ENCODE measurements at places on chromosomes 1 and 21.

DNA sequence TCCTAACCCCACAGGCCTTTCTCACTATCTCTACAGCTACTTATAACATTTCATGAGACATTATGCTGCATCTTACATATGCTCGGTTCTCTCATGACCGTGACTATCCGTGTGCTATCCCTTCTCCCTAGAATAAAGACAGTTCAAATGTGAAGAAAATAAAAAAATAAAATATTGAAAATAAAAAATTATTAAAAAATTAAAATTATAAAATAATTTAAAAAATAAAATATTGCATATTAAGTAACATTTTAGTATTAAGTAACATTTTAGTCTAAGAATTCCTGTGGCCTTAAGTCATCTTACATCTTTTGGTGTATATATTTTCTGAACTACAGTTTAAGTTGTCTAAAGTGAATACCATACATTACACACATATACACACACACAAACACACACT is 415.5 kb downstream of the DPYD start:
- no peak for DNase-seq

- no peak for DNase-seq
Observed at GRCh38 chr1:187143783-187144182, 315.0 kb downstream of the PLA2G4A start.

DNA sequence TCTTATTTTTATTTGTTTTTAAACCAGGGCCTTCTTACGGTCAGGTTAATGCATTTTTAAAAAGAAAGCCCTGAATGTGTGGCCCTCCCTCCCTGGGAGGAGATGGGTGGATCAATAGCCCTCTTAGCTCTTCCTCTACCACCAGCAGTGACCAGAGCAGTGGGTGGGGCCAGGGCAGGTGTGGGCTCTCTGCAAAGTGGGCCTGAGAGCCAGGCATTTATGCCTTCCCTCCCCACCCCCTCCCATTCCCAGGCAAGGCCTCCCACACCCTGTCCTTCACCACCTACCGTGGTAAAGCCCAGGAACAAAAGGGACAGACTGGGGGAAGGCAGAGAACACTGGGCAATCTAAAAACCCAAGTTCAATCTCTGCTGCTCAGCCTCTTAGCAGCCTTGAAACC is 63.9 kb downstream of the SSBP3 start:
- DNase-seq = peak; percentile 63

- DNase-seq = peak; percentile 77
Observed at GRCh38 chr1:22317231-22317919, 134.3 kb upstream of the ZBTB40 start.

DNA sequence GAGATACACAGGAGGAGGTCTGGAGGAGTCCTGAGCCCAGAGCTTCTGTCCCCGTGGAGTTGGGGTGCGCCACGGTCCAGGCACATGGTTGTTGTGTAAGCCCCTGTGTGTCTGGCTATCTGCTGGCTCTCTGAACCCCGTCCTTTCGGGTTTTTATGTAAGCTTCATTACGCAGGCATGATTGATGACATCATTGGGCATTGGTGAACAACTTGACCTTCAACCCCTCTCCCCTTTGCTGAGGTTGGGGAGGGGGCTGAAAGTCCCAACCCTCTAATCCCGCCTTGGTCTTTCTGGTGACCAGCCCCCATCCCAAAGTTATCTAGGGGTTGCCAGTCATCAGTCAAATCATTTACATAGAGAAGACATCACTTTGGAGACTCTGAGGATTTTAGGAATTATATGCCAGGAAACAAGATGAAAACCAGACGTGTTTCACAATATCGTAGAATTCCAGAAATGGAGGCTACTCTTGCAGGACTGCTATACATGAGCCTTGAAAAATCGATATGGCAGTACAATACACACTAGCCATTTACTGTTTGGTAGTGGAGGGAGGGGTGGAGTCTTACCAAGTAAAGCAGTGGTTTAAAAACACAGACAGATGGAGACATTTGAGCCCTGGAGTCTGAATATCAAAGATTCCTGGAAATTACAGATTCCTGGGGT is 69.8 kb upstream of the SCAF4 start:
- no peak for DNase-seq

DNA sequence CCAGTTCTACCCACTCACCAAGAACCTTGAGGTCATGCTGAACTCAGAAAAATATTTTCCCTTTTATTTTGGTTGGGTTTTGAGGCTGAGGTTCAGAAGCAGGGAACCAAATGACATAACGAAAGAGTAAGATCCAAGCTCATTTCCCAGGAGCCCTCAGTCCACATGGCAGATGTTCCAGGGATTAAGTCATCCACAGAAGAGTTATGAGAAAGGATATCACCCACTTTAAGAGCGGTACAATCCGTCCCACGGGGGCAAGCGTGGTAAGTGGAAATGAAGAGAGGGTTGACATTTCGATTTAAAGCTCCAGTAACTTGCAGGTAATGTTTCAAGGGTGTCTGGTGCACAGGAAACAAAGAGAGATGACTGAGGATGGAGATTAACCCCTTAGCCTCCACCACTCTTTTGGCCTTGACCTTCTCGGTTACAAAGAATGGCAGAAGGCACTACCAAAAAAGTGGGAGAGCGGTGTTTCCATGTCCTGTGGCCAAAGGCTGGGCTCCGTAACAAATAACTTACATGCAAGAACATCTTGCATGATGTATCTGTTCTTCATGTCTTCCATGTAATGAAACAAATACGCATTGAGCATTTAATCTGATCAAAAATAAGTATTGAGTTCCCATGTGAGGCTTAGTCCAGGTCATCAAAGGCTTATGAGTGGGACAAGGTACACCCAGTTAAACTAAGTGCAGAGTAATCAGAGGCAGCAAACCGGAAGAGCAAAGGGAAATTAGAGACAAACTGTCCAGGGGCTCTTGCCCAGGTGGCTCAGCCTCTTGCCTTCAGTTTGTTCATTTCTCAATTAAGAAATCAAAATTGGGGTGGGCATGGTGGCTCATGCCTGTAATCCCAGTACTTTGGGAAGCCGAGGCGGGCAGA is 241.4 kb downstream of the TOMM20 start:
- DNase-seq = no peak

GRCh38 chr1:92327794-92328193 is 28.9 kb downstream of the RPAP2 start:
- no peak for DNase-seq

DNA sequence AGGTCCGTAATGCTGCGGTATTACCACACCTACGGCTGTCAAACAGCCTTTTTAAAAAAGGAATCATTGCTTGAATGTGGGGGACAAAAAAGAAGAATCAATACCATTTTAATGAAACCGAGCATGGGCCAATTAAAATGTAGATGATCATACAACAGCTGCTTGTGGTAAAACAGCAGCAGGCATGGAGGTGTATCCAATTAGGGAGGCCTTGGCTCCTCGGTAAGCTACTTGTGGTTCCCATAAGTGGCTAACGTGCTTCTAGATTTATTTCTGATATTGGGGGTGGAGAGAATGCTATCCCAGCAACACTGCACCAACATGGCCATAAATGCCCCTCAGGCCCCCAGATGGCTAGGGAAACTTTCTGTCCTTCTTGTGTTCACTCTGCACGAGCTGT is 1.8 kb downstream of the PTPN14 start:
- no peak for DNase-seq

GRCh38 chr1:18282851-18283600 is 175.4 kb downstream of the IGSF21 start:
- DNase-seq = peak; percentile 75

- no peak for DNase-seq
Observed at GRCh38 chr1:246828818-246829217, 102.9 kb downstream of the AHCTF1 start.

GRCh38 chr1:227765261-227766014 is 30.2 kb downstream of the SNAP47 start:
- no peak for DNase-seq

DNA sequence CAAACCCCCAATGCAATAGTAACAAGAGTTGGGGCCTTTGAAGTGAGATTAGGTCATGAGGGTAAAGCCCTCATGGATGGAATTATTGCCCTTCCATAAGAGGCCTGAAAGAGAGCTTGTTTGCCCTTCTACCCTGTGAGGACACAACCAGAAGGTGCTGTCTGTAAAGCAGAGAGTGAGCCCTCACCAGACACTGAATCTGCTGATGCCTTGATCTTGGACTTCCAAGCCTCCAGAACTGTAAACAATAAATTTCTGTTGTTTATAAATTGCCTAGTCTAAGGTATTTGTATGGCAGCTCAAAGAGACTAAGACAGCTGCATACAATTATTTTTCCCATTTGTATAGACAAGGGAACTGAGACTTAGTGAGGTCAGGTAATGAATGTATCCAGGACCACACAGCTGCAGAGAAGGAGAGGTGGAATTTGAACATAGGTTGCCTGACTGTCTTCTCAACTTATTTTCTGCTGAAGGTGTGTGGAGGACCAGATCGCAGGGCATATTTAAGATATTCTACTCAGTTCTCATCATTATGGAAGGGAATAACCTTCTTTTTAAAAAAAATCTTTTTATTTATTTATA is 18.7 kb downstream of the IL23R start:
- no peak for DNase-seq

GRCh38 chr1:65063025-65063424 is 85.0 kb upstream of the AK4 start:
- DNase-seq = no peak

DNA sequence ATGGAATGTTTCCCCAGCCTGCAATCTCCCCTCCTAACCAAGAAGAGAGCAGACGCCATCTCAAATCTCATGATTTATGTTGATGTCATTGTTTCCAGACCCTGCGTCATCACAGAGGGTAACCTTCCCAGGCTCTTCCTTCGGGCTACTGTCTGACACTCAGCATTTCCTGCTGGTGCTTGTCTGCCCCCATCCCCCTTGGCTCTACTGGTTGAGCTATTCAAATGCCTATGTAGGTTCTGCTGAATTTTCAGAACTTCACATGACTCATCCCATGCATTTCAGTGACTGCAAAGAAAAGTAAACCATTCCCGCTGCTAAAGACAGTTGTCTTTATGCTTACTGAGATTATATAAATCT is 24.8 kb upstream of the ITPKB start:
- DNase-seq = peak; percentile 78

DNA sequence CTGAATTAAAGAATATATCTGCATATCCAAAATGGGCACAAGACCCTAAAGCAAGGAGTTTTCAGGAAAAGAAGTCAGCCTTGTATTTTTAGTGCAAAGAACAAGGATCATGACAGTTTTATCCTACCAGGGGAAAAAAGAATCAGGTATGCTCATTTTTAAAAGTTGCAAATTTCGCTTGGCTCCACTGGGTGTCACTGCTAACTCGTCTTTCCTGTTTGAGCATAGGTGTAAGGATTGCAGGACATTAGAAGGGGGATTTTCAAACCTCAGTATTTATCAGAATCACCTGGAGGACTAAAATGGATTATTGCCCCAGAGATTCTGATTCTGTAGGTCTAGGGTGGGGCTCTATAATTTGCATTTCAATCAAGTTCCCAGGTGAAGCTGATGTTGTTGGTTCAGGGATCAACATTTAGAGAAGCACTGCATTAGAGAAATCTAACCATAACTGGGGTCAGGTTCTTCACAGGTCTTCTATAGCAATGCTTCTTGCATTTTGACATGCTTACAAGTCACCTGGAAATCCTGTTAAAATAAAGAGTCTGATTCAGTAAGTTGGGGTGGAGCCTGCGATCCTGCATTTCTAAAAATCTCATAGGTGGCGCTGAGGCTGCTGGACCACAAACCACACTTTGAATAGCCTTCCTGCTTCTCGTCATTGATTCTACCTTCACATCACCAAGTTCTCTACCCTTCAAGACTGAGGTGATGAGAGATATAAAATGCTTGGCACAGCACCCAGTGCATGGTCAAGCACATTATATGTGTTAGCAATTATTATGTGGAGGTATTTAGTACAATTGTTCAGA is 39.6 kb downstream of the NUF2 start:
- peak; percentile 28 for DNase-seq

DNA sequence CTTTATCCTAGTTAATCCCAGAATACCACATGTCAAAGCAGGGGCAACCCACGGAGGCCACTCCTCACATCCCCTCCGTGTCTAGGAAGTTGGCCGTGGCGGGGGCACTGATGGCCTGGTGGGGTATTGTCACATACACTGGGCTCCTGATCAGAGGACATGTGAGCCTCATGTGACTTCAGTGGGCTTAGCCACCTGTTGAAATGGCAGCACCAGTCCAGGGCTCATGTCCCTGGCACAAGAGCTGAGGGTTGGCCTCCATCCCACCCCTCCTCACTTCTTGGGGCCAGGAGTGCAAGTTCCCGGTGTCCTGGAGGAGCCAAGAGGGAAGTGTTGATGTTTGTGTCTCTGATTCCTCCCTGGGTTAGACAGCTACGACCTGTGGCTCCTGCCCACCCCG is 313.4 kb downstream of the CAMTA1 start:
- no peak for DNase-seq

DNA sequence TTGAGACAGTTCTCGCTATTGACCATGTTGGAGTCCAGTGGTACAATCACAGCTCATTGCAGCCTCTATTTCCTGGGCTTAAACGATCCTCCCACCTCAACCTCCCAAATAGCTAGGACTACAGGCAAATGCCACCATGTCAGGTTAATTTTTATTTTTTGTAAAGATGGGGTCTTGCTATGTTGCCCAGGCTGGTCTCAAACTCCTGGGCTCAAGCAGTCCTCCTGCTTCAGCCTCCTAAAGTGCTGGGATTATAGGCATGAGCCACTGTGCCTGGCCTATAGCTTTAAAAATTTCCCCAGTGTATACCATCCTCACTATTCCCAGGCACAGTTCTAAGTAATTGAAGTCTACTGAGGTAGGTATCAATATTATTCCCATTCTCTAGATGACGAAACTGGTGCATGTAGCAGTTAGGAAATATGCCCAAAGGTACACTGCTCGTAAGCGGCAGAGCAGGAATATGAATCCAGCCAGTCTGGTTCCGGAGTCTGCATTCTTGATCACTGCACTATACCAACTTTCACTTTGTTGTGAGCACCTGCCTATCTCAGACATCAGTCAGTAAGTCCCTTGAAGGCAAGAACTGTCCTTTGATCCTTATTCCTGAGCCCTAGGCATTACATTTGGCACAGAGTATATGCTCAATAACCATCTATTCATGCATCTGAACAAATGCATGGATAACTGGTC is 11.5 kb upstream of the SRP9 start:
- DNase-seq = no peak

- DNase-seq = no peak
Observed at GRCh38 chr21:41388259-41388658, 26.4 kb downstream of the MX2 start.

GRCh38 chr1:226641671-226642231 is 93.2 kb downstream of the STUM start:
- no peak for DNase-seq

DNA sequence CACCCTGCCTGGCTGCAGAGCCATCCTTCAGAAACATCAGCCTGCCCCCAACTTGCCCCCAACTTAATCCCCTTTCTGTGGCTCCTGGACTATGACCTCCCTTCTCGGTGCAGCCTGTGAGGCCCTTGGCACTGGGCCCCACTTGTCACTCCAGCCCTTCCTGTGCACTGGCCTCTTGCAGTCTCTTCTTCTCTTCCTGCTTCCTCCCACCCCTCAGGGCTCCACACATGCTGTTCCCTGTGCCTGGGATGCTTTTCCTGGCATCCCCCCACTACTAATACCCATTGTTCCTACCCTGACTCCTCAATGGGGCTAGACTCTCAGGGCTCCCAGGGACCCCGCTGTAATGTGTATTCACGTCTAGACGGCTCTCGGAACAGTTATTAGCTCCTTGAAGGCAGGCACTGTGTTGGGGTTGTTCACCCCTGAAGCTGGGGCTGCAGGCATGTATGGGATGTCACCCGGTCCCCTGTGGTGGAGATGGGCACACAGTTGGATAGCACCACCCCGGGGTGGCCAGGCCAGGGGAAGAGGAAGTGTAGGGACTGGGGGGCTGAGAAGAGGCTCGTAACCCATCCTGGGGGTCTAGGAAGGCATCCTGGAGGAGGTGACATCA is 4.5 kb downstream of the LDLRAD1 start:
- no peak for DNase-seq

- no peak for DNase-seq
Observed at GRCh38 chr1:27519331-27520258, 29.6 kb upstream of the WASF2 start.
